DND-41 (cell line): ENCODE measurements at places on chromosomes 13 and 19.

DNA sequence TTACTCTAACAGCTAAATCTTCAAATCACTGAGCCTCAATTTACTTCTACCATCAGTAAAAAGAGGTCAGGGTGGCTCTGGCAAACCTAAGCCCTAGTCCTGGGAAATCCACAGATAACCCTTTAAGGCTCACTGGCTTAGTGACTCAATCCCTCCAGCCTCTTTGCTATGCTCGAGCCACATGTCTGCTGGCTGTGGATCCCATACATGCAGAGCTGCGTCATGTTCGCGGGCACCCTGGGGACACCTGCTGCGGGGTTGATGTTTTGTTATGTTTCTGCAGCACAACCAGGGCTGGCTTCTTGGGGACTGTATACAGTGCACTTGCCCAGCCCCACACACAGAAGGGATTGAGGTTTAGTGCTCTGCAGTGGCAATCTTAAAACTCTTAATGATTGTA lies 41.6 kb upstream of the C13orf42 start:
- DNase-seq, result no peak

DNA sequence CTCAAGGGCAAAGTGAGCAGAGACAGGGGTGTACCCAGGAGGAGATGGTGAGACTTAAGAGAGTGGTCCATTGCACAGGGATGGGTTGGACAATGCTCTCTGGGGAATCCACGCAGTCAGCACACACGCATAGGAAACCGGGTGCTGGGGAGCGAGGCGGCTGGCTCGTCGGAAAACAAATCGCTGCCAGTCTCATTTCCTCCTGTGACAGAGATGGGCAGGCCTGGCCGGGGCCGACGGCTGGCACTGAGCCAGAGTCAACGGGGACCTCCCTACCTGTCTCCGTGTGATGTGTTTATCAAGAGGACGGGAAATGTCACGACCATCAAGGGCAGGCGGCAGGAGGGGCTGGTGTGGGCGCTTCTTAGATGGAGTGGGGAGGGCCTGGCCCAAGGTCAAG lies 27.3 kb downstream of the PTPRS start:
- DNase-seq, result no peak

DNA sequence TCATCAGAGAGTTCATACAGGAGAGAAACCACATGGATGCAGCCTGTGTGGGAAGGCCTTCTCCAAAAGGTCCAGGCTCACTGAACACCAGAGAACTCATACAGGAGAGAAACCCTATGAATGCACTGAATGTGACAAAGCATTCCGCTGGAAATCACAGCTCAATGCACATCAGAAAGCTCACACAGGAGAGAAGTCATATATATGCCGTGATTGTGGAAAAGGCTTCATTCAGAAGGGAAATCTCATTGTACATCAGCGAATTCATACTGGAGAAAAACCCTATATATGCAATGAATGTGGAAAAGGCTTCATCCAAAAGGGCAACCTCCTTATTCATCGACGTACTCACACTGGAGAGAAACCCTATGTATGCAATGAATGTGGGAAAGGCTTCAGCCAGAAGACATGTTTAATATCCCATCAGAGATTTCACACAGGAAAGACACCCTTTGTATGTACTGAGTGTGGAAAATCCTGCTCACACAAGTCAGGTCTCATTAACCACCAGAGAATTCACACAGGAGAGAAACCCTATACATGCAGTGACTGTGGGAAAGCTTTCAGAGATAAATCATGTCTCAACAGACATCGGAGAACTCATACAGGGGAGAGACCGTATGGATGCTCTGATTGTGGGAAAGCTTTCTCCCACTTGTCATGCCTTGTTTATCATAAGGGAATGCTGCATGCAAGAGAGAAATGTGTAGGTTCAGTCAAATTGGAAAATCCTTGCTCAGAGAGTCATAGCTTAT lies 17.7 kb downstream of the ZNF613 start:
- no peak for DNase-seq

GRCh38 chr13:43686557-43686956 lies 100.2 kb downstream of the ENOX1 start:
- DNase-seq, result no peak

GRCh38 chr13:35791184-35791851 lies 314.8 kb upstream of the MAB21L1 start:
- DNase-seq, result no peak

DNA sequence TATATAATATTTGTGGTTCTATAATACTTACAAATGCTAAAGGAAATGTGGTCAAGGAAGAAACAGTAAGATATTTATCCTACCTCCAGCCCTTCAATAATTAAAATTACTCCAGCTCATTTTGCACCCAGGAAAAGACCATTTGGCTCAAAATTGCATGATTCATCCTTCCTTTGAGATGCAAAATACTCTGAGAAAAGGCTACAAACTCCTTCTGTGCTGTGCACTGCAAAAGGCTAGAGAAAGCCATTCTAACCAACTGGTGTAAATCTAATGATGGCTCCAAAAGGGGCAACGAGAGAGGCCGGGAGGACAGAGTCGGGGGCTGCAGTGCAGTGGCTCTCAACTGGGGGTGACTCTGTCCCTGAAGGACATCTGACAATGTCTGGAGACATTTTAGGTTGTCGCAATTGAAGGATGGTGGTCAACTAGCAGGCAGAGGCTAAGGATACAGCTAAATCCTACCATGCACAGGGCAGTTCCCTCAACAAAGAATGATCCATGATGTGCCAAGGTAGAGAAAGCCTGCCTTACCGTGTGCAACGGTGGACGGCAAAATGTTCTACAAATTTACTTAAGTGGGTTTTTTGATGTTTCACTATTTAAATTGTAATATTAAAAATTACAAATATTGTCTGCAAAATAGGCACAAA lies 32.6 kb downstream of the SLC7A1 start:
- DNase-seq, result no peak

GRCh38 chr13:106274551-106275203 lies 260.8 kb downstream of the EFNB2 start:
- DNase-seq, result no peak

DNA sequence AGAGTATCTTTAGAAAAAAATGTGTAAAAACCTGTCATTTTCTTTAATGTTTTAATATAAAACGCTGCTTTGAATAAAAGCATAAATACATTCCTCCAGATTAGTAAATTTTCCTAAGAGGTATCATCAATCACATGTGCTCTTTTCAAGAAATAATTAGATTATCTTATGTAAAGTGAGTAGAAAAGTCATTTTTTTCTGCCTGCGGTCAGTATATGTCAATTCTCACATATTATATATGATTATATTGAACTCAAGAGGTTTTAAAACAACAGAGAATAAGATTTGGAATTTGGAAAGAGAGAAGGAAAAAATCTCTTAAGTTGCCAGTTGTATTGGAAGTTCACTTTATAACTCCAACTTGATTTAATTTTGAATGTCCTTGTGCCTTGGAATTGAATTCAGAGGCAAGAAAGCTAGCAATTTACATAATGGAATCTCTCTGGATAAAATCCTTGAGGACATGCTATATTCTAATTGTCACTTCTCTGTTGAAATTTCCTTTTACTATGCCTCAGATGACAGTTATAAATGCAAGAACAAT lies 740.1 kb upstream of the SPRY2 start:
- DNase-seq, result no peak

GRCh38 chr13:58992478-58993042 lies 1171.2 kb downstream of the DIAPH3 start:
- no peak for DNase-seq

GRCh38 chr13:97256343-97256783 lies 34.2 kb downstream of the MBNL2 start:
- DNase-seq, result no peak

- no peak for DNase-seq
Measured at GRCh38 chr13:67100730-67101129, 129.4 kb downstream of the PCDH9 start.

GRCh38 chr13:28585561-28585960 lies 73.4 kb upstream of the POMP start:
- DNase-seq, result no peak

GRCh38 chr13:38830442-38831045 lies 143.7 kb downstream of the FREM2 start:
- no peak for DNase-seq

DNA sequence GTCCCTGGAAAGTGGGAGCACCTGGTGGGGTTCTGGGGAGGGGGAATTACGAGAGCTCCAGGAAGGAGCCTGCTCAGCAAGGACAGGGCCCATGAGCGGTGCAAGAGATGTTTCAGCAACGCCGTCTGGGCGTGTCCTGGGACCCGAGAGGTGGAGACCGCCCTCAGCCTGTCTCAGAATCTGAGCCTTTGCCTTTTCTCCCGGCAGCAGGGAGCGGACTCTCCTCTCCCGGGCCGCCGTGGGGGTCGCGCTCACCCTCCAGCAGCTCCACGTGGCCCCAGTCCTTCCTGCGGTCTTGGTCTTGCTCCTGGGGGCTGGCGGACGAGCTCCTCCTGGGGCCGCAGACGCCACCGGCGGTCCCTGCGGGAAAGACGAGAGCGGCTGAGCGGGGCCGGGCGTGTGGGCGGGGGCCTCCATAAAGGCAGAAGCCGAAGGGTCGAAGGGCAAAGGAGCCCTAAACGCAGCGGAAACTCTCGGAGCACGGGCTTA lies 714 bp downstream of the POLRMT start:
- peak; percentile 60 for DNase-seq

GRCh38 chr19:32223595-32224370 lies 121.6 kb upstream of the ZNF507 start:
- DNase-seq, result peak; percentile 89

GRCh38 chr13:65342541-65343337 lies 1887.4 kb downstream of the PCDH9 start:
- DNase-seq, result no peak

DNA sequence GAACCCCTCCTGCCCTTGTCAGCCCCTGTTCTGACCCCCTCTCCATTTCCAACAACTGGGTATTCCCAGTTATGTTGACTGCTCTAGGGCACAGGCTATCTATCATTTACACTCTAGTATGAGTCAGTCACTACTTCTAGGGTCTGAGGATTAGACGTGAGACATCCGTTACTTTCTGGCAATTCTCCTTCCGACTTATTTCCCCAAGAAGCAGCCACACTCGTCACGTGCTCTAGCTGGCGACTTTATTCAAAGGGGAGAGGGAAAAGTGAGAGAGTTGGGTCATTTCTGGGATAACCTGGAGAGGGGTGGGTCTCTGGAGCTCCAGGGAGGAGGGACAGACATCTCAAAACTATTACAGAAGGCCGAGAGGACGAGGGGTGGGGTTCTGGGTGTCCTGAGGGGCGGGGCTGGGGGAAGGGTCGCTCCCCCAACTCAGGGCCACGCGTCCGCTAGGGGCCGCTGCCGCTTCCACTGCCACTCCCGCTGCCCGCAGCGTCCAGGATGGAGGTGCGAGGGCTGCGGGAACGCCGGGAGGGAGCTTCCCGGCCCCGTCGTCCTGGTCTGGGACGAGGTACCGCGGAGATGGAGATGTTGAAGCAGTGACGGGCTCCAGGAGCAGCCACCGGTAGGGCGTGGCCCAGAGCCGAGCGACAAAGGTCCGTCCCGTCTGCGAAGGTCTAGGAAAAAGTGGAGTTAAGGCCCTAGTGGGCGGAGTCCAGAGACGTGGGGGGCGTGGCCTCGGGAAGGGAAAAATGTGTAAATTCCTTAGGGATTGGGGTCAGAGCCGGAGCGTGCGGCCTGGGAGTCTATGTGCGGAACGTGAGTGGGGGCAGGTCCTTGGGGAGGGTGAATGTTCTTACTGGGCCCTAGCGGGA lies 8.9 kb downstream of the RTBDN start:
- no peak for DNase-seq

DNA sequence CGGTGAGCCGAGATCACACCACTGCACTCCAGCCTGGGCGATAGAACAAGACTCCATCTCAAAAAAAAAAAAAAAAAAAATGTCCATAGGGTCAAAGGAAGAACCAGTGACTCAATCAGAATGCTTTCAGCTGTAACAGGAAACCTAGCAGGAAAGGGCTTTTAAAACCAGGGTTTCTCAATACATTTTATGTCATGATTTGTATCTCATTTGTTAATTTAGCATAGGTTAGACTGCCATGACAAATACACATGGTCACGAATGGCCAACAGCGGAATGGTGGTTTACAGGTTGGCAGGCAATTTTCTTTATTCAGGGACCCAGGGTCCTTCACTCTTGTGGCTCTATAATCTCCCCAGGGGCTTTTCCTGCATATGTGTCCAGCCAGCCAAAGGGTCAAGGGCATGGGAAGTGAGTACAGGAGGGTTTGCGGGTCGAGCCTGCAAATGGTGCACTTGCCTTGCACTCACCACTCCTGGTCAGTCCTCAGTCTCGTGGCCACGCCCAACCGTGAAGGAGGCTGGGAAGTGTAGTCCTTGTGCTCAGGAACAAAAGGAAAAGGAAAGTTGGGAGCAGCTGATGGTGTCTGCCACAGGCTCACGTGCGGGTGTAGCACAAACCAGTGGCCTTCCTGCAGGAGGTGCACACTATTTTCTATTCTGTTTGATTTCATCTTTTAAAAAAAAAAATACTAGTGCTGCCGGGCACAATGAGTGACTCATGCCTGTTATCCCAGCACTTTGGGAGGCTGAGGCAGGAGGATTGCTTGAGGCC lies 14.8 kb downstream of the DHX34 start:
- DNase-seq, result no peak

DNA sequence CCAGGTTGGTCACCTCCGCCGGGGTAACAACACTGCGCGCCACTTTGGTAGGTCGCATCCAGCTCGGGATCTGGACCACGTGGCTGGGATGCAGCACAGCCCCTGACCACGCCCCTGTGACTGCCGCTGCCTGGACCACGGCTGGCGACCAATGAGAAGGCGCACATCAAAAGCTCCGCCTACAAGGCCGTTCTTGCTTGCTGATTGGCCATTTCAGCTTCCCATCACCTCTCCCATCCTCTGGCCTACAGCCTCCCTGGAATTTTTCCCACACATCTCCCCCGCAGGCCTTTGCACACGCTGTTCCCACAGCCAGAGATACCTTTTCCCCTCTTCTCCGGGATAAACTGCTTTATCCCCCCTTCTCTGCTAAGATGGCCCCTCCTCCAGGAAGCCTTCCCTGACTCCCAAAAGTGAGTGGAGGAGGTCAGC lies 12.5 kb upstream of the MAP1S start:
- no peak for DNase-seq

GRCh38 chr19:4453232-4454179 lies 4.1 kb downstream of the UBXN6 start:
- no peak for DNase-seq

GRCh38 chr13:76991432-76991795 lies 467 bp upstream of the CLN5 start:
- DNase-seq, result no peak

DNA sequence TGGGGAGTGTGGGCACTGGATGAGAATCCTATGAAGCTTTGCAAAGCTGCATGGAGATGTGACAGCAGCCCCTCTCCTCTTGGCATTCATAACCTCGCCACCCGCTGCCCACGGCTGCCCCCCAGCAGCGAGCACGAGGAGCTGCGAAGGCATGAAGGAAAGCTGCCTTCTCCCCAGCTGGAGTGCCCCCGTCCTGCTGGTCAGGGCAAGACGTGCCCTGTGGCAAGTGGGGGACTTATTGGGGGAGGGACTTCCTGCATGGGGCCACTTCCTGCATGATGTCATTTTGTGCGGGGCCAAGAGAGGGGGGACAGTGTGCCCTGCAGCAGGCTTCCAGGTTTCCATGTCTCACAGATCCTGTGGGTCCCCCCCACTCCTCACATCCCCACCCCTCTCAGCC lies 85.9 kb downstream of the TSHZ3 start:
- DNase-seq, result peak; percentile 11
